Amniotic stem cell (primary cell): ENCODE measurements at places on chromosomes 3 and 15.

DNA sequence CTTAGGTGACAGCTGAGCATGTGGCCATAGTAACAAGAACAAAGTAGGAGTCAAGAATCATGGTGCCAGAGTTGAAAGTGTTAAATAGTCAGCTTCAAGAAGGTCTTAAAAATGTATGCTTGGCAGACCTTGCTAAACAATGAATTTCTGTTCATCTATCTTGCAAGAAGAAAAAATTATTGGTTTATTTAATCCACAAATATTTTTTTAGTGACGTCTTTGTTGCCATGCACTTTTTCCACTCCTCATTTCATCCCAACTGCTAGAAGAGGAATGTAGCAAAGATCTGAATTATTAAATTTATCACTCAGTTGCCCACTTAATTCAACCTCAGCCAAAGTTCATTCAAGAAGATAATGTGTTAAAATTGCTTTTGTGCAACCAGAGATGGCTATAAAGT, 3.2 kb upstream of the SLC4A7 start:
- DNase-seq, result no peak

DNA sequence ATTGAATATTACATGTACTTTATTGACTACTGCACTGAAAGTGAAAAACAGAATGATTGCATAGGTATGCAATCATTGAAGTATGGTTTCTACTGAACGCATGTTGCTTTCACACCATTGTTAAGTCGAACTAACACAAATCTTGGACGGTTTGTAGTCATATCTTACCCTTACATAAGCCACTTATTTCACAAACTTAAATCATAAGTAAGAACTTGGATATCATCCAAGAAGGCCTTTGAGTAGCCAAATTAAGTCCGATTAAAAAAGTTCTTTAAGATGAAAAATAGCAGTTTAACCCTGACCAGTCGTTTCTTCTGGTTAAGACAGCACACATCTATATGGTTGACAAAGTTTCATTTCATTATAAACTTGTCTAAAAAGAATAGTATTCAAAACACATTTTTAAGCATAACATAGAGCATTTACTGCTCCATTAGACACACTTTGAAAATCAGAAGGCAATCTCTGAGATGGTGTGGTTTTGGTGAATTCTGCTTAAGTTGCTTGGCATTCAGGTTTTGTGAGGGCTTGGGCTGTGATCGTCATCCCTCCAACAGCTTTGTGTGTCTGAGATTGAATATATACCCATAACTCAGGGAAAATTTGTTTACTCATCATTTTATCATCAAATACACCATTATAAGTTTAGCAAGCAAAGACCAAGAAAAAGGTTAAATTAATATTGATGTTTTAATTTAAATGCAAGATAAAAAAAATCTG, 92.2 kb downstream of the NFKBIZ start:
- no peak for DNase-seq

- DNase-seq, result no peak
Measured at GRCh38 chr3:149585401-149585726, 72.5 kb downstream of the WWTR1 start.

DNA sequence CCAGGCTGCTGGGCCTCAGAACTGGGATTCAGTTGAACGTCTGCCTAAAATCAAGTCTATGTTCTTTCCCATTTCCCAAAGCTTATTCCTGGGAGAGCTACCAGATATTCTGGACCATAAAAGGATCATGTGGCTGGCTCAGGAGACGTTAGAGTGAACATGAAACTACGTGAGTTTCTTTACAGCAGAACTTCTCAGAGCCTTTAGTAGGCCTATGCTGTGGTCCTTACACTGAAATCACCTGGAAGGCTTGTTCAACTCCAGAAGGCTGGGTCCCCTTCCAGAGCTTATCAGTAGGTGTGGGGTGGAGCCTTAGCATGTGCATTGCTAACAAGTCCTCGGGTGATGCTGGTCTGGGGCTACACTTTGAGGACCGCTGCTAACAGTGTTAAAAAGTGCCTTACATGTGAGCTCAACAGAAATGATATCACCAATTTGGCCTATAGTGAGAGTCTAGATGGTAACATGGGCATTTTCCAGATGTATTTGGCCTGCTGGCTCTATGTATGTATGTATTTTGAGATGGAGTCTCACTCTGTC, 50.7 kb downstream of the LMCD1 start:
- no peak for DNase-seq

DNA sequence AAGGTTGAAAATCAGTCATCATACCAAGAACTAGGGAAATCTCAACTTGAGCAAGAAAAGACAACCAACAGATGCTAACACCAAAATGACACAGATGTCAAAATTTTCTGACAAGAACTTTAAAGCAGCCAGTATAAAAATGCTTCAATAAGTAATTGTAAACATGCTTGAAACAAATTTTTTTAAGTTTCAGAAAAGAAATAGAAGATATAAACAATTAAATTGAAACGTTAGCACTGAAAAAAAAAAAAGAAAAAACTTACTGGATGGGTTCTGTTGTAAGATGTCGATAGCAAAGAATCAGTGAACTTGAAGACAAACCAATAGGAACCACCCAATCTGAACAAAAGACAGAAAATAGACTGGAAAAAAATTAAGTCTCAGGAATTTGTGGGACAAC, 8.0 kb downstream of the MYD88 start:
- DNase-seq, result no peak

- no peak for DNase-seq
Measured at GRCh38 chr3:140406655-140407054, 271.2 kb upstream of the TRIM42 start.

DNA sequence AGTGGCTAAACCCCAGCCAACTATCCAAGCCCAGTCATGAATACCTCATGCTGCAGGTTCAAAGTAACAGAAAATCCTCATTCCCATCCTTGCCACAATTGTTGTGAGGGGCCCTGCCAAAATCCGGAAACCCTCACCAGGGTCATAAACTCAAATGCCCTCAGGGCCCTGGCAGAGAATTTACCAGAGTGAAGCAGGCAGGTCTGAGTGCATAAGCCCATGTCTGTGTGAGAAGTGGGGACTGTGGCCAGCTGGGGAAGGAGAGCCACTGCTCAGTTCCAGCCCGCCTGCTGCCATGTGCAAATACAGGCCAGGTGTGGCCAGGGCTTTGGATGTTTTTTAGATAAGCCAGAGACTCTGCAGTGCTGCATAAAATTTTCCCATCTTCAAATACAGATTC, 7.0 kb downstream of the CEP152 start:
- no peak for DNase-seq

GRCh38 chr15:38843051-38843501, 278.5 kb upstream of the RASGRP1 start:
- no peak for DNase-seq

DNA sequence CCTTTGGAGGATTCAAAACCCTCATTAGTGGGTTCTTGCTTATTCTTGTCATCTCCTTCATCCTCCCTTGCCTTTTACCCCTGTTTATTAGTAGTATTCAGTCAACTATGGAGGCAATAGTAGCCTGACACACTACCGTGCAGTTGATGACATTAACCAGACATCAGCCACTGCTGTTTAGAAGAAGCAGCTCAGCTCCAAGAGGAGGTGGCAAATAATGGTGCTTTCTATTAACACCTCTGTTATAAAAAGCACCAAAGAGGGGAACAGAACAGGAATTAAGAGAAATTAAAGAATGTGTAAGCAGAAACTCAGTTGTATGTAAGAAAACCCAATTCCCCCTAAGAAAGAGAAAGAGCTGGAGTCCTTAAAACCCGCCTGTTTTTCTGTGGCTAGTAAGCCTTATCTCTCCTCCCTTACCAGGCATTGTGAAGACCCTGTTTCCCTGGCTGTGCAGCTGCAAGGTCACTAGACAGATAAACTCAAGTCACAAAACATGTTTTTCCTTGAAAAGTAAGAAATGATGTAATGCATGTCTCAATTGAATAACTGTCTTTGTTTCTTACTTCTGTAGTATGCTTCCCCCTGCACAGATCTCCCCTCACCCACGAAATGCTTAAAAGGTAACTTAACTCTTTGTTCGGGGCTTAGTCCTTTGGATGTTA, 21.2 kb downstream of the CCR4 start:
- no peak for DNase-seq

GRCh38 chr3:123194552-123194951, 7.2 kb upstream of the SEC22A start:
- DNase-seq, result no peak

DNA sequence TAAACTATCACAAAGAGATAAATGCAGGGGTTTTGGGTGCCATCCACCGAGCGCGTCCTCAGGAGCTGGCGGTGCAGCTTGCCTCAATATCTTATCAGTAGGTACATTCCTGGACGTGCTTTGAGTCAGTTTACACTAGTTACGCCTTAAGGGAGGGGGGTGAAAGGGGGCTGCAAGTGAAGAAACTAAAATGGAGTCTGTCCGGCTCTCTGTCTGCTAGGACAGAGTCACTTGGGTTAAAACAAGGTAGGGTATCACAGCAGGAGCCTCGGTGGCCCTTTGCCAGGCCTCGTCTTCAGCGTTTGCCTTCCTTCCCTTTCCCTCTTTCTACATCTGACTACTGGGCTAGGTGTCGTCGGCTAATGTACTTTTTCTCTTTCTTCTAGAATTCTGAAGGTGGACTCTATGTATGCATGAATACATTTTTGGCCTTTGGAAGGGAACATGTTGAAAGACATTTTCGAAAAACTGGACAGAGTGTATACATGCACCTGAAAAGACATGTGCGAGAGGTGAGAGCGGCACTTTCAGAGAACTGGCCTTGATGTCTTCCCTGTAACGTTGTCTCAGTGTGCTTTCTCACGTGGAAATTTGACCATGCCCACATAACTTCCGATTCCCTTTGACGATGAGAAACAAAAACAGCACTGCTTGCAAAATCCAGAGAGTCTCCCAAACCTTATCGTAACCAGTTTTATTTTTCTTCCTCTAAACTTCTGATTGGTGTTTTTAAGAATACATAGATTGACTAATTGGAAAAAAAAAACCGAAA, 28.8 kb downstream of the USP13 start:
- DNase-seq, result no peak

- DNase-seq, result no peak
Measured at GRCh38 chr3:4355401-4356219, 52.4 kb downstream of the SETMAR start.

DNA sequence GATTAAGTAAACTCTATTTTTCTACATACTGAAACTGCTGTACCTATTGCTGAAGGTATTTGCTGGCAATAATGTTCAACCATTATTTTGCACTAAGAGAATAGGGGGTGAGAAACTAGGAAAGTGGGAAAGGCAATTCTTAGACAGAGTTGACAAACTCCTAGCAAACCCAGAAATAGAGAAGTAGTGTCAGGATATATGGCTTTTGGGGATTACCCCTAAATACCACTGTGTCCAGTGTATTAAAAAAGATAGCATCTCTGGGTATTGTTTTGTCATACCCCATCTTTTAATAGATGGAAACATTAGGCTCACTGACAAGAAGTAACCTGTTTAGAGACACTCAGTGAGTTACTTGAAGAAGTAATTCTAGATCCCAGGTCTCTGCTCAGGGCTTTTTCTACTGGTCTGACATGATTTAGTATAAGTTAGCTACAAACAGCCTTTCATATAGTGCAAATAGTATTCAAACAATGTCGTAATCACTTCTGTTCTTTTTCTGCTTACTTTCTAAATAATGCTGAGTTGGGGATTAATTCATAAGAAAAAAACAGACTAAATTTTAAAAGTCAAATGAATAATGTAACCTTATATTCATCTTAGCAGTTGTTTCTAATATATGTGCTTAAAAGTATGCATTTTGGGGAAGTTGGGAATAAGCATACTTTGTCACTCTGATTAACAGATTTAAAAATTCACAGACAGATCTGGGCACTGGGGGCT, 107.2 kb downstream of the IL1RAP start:
- DNase-seq, result no peak

DNA sequence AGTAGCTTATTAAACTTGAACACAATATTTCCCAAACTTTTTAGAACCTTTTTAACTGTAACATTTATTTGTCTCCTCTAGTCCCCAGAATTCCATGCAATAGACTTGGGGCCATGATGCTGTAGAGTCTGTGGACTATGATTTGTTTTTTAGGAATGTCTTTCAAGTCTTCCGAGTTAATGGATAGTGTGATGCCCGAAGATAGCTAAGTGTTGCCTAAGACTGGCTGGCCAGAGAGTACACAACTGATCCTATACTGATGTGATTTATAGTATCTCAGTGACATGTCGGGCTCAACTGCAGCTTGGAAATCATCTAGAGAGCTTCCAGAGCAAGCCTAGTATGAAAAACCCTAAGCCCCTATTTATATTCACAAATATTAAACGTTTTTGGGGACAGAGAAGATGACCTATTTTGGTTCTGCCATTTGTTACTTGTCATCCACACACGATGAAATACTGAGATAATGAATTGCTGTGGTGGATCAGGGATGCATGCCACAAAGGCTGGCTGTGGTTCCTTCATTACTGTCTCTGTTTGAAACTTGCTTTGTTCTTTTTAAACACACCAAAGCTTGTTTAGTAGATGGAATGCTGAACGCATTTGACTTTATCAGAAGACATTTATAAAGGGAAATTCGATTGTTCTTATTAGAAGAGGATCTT, 507.4 kb downstream of the TAFA4 start:
- no peak for DNase-seq

DNA sequence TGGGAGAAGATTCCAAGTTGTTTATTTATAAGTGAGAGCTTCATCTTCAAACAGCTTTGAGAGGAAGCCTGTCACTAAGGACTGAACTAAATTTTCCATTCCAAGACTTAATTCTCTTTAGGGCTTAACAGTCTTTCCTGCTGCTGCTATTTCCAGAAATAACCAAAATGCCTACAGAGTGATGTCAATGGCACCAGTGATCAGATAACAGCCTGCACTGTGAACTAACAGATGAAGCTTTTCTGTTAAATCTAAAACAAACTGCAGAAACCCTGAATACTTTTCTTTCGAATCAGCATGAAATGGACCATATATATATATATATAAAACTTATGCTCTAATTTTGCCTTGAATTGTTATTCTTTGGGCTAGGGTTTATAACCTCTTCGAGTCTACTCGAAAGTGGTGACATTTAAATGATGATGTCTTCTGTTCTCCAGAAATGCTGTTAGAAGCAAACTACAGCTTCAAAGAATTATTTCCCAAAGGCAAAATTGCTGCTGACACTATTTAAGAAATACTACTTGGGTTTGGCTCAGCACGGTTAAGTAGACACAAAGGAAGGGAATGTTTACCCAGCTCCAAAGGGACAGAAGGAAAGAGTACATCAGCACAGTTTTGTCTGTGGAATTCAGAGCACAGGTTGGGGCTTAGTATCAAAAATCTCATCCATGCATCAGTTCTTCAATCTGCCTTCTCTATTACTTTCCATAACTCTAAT, 238.5 kb upstream of the LRRN1 start:
- DNase-seq, result no peak

DNA sequence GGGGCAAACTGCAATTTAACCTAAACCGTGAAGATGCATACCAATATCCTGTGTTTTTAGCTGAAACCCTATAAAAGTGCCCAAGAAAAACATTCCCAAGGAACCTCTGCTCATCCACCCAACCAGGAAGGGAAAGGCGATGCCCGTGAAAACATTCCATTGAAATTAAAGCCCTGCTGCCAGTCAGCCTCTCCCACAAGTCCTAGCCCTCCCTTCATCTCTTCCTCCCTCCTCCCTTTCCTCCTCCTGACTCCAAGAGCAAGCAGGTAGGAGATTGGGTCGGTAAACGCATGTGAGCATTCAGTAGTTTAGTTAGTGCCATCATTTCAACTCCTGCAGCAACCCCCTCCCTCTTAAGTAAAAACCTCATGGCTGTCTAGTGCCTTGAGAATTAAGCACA, 27.7 kb downstream of the HES1 start:
- DNase-seq, result no peak

- no peak for DNase-seq
Measured at GRCh38 chr3:152610622-152611021, 224.3 kb upstream of the P2RY1 start.
